WTC11 (cell line): ENCODE measurements at places on chromosomes 5 and 9.

- DNase-seq, result no peak
Observed at GRCh38 chr5:96922499-96923244, 13.2 kb upstream of the LNPEP start.

- DNase-seq, result peak; percentile 70
Observed at GRCh38 chr5:172453986-172454357, 353 bp downstream of the SH3PXD2B start.

GRCh38 chr5:2651116-2651515, 100.4 kb downstream of the IRX2 start:
- no peak for DNase-seq

DNA sequence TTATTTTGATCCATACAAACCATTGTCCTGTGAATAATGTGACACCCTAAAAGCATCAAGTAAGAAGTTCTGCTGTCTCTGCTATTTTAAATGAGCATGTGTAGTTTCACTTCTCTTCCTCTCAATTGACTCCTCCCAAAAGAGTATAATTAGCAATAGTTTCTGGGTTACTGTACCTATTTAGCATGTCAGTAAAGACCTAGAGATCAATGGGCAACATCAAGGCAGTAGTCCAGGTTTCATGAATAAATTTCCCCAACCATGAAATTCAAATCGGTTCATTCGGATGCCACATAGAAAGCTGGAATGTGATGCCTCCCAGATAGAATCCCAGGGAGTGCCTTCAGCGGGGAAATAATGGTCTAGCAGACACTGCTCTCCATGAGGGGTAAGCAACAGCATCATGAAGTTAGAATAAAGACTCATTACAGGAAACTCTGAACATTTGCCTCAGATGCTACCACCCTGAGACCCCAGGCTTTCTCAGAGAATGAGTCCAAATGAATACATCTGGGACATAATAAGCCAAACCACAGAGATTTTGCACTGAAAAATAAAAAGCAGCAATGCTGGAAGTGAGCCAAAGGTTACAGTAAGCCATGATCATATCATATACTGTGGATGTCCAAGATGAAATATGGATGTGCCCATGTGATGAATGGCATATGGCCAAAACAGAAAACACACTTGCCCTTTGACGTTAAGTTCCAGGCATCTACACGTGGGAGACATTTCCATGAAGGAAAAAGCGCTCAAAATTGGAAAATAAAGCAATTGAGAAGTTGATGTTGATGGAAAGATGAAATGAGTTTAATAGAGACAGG, 1107.0 kb upstream of the SEMA6A start:
- no peak for DNase-seq

DNA sequence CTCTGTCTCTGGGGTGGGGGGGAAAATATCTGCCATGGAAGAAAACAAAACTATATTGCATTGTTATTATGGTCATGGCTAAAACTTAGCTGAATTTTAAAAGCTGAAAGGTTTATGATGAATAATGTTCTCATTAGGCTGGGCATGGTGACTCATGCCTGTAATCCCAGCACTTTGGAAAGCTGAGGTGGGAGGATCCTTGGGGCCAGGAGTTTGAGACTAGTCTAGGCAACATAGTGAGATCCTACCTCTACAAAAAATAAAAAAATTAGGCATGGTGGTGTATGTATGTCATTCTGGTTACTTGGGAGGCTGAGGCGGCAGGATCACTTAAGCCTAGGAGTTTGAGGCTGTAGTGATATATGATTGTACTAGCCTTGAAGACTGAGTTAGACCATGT, 44.5 kb downstream of the IPO11 start:
- no peak for DNase-seq

GRCh38 chr5:164000241-164000640, 494.8 kb downstream of the MAT2B start:
- DNase-seq, result no peak

DNA sequence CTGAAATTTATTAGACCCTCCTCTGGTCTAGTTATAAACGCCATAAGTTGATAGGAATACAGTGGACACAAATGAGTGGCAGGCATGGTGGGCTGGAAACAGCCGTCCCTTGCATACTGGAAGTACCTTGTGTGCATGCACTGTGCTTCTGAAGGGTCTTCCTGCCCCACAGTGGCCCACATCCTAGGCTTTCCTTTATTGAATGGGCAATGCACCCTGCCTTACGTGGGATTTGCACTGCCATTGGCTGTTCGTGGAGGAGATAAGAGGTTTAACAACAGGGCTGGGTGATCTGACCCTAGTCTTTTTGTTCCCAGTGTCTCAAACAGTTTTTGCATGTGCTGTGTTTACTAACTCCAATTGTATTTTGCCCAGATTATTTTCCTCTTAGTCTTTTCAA, 480.8 kb downstream of the GADD45G start:
- DNase-seq, result no peak

- no peak for DNase-seq
Observed at GRCh38 chr9:1979741-1980367, 35.3 kb upstream of the SMARCA2 start.

GRCh38 chr5:151214614-151215545, 9.0 kb downstream of the CCDC69 start:
- no peak for DNase-seq

DNA sequence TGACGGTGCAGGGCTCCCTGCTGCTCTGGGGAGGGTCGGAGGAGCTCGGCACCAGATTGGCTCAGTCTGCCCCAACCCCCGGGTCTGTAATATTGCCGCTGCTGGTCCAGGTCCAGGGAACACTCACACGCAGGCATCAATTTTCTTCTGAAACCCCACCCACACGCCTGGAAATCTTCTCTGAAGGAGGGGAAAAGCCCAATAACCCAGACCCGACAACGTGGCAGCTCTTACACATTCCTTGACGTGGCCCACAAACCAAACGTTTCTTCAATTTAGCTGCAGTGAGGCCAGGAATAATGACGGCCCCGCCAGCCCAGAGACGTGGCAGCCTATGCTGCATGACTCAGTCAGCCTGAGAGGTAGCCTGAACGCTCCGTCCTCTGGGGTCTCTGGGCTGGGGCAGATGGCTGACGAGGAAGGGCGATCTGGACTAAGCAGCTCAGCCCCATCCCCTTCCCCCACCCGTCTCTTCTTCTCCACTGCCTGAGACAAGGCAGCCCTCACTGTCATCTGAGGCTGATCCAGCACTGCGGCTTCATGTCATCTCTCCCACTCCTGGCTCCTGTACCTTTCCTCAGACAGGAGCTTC, 9.9 kb upstream of the SPARC start:
- peak; percentile 34 for DNase-seq

- no peak for DNase-seq
Observed at GRCh38 chr9:84974855-84975254, 305.3 kb downstream of the NTRK2 start.
